ENCODE measurements at places on chromosomes 5 and 9.

DNA sequence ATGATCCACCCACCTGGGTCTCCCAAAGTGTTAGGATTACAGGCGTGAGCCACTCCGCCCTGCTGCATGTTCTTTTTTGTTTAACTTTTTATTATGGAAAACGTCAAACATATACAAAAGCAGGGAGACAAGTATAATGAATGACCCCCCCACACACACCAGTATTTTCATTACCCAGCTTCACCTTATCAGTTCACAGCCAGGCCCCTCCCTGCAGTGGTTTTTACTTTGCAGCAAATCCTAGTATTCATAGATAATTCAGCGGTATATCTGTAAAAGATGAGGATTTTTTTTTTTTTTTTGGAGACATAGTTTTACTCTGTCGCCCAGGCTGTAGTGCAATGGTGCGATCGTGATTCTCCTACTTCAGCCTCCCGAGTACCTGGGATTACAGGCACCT is 2.3 kb downstream of the POMT1 start:
- no peak for DNase-seq

GRCh38 chr5:98941131-98941883 is 12.5 kb upstream of the CHD1 start:
- no peak for DNase-seq

DNA sequence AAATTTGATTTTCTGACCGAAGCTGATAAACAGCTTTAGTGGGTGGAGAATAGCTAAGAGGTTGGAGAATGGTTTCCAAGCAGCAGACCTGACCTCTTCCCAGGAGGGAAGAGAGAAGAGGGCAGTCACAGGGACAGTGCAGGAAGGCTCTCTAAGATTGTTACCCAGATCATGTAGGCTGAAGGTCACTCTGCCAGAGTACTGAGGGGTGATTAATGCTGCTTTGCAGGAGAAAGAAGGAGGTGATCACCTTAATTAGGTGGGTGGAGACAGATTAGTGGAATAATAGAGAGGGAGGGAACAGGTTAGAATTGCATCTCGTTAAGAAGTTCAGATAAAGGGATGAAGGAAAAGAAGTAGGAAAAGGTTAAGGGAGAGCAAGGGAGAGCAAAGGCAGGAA is 440.5 kb downstream of the BRINP1 start:
- DNase-seq: no peak

DNA sequence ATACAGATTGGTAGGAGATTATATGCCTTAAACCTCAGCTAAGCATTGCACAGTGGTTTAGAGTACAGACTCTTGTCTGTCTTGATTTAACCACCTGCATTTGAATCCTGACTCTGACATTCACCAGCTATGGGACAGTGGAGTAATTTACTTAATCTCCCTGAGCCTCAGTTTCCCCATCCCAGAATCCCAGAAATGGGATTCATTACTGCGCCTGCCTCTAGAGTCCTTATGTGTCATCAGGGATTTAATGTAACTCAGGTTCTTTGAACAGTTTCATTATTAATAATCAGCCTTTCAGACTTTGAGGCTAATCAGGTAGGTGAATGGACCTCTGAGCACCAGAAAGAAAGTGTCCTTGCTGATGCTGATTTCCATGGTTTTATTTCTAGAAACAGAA is 149.1 kb downstream of the SMARCA2 start:
- no peak for DNase-seq

DNA sequence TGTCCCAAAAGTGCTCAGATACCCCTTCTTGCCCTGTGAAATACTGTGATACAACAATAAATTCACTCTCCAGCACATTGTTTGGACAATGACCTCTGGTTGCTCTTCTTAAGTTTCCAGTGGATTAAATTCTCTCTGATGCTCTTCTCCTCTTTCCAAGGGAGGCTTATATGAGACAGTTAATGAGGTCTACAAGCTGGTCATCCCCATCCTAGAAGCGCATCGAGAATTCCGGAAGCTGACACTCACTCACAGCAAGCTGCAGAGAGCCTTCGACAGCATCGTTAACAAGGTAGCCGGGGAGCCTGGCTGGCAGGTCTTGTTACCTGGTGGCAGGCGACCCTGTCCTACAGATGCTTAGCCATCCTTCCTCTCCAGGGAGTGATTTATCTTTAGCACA is 226.5 kb downstream of the DOCK8 start:
- DNase-seq: no peak

- DNase-seq: no peak
These were observed 75.0 kb upstream of the IZUMO3 start for GRCh38 chr9:24620741-24621140.

- no peak for DNase-seq
These were observed 47.2 kb downstream of the MAST4 start for GRCh38 chr5:66643387-66643786.

- no peak for DNase-seq
These were observed 61.2 kb downstream of the IRX1 start for GRCh38 chr5:3656803-3657202.

DNA sequence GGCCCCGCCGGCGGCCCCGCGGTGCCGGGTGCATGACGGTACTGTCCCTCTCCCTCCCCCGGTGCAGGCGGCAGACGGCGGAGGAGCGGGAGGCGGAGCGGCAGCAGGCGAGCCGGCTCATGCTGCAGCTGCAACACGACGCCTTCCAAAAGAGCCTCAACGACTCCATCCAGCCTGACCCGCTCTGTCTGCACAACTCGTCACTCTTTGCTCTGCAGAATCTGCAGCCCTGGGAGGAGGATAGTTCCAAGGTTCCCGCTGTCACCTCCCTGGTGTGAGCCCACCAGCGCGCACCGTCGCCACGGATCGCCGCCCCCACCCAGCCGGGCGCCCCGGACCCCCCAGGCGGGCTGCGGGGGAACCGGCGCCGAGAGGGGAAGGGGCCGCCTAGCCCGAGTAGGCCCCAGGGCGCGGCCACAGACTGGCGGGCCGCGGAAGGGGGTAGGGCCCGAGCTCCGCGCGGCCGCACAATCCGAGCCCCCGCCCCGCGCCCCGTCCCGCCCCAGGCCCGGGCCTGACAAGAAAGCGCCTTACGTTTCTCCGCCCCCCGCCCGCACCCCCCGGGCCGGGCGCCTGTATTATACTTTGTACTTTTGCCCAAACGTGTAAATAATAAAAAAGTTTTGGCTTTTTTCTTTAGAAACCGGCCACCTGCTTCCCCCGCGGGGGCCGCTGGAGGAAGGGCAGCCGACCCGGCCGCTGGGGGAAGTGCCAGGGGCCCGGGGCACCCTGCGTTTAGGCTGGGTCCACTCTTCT is 2.5 kb downstream of the TLX3 start:
- no peak for DNase-seq

DNA sequence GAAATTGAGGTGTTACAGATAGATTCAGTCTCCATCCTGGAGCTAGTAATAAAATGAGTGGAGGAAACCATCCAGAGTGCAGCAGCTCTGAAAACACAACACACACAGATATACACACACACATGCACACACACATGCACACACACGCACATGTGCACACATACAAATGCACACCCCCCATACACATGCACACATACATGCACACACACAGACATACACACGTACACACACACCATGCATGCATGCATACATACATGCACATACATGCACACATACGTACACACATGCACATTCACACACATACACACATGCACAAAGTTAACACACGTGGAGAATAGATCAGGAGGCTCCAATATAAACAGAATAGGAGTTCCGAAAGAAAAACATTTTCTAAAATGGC is 21.0 kb upstream of the OBP2B start:
- no peak for DNase-seq

DNA sequence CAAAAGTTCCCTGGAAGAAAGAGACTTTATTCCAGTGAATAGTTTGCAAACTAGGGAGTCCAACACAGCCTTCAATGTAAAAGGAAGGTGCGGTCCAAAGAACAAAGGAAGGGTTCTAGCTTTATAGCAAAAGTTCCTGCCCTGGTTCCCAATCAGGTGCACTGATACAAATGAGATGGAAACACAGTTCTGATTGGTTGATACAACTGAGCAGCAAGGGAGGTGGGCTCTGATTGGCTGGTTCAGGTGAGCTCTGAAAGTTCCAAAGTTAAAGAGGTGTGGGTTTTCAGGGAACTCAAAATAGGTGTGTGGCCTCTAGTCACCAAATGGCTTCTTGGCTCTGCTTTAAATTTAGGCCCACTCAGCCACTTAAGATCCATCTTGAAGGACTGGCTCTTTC is 43.1 kb downstream of the P4HA2 start:
- DNase-seq: no peak

DNA sequence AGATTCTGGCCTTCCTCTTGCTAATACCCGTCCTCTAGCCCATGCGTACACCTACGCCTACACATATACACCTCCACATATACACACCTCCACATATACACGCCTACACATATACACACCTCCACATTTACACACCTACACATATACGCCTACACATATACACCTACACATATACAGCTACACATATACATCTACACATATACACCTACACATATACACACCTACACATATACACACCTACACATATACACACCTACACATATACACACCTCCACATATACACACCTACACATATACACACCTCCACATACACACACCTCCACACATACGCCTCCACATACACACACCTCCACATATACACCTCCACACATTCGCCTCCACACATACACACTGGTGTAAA is 27.2 kb downstream of the AK3 start:
- no peak for DNase-seq

DNA sequence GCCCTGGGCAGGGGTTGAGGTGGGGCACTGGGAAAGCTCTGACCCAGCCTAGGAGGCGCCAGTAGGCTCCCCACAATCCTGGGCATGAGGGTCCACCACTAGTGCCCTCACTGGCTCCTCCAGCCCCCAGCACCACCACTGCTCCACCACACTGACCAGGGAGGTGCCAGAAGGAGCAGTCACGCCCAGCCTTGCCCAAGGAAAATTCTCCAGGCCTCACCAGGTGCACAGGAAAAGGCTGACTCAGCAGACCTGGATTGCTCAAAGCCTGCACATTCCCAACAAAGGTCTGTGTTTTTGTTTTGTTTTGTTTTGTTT is 62.9 kb downstream of the ZNF354C start:
- no peak for DNase-seq

GRCh38 chr9:88653911-88654310 is 118.9 kb downstream of the NXNL2 start:
- DNase-seq: no peak

DNA sequence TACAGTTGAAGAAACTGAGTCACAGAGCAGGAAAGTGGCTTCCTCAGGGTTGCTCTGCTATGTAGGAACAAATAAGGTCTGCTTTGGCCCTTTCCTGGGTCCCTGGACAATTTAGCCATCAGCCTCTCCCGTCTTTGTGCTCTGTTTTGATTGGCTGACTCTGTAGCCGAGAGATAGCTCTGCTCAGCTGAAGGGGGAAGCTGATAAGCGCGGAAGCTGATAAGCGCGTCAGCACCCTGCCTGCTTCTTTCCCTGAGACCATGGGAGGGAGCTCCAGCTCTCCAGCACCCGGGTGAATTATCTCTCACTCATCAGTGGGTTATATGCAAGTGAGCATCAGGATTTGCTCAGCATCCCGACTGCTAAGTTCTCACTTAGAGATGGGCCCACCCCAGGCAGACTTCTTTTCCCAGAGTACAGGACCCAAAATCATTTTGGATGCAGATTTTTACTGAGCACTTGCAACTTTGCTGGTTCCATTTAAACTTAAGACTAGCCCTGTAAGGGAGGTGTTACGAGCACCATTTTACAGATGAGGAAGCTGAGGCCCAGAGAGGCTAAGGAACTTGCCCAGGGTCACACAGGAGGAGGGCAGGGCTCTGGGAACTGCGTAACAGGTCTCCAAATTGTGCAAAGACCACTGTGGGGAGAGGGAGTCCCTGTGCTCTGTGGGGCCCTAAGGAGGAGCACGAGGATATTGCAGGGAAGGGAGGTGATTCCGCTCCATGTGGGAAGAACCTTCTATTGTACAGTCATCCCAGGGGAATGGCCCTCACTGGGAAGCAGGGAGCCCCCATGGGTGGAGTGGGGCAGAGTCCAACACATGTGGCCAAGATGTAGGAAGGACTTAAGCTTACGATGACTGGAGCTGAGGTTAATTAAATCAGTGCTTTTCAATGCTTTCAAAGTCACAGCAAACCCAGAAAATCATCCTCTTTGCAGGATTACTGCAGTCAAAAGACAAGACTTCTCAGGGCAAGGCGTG is 83.7 kb upstream of the ORM1 start:
- DNase-seq: no peak

- no peak for DNase-seq
These were observed 27.9 kb downstream of the CD274 start for GRCh38 chr9:5478206-5478605.

GRCh38 chr5:93289942-93290341 is 291.1 kb downstream of the NR2F1-AS1 start:
- DNase-seq: no peak

DNA sequence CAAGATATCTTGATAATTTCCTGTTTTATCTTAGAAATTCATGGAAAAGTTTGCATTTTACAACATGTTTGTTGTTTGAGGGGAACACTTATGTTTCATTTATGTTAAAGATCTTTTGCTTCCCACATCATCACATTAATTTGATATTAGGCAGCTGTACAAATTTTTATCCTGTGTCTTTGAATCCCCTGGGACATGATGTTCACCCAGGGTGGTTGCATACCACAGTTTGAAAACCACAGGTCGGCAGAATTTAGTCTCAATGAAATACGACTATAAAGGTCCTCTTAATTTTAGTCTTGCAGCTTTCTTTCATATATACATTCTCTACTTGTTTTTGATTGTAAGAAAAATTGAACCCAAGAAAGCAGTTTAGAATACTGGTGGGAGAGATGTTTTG is 3.7 kb downstream of the NAA35 start:
- no peak for DNase-seq

GRCh38 chr9:2299843-2300205 is 284.7 kb downstream of the SMARCA2 start:
- no peak for DNase-seq

- DNase-seq: no peak
These were observed 111.0 kb upstream of the SLC25A48 start for GRCh38 chr5:135723491-135723890.

- DNase-seq: no peak
These were observed at the start of gene PDE4D for GRCh38 chr5:59893429-59894227. PDE4D (minus strand) TSS chr5:59893726.

Measured in AG04449 (cell line).